CD8-positive, alpha-beta T cell (primary cell): ENCODE measurements at places on chromosomes 16 and 17.
A peak's percentile ranks its signal among the peaks of the same experiment; 100 is the strongest.

DNA sequence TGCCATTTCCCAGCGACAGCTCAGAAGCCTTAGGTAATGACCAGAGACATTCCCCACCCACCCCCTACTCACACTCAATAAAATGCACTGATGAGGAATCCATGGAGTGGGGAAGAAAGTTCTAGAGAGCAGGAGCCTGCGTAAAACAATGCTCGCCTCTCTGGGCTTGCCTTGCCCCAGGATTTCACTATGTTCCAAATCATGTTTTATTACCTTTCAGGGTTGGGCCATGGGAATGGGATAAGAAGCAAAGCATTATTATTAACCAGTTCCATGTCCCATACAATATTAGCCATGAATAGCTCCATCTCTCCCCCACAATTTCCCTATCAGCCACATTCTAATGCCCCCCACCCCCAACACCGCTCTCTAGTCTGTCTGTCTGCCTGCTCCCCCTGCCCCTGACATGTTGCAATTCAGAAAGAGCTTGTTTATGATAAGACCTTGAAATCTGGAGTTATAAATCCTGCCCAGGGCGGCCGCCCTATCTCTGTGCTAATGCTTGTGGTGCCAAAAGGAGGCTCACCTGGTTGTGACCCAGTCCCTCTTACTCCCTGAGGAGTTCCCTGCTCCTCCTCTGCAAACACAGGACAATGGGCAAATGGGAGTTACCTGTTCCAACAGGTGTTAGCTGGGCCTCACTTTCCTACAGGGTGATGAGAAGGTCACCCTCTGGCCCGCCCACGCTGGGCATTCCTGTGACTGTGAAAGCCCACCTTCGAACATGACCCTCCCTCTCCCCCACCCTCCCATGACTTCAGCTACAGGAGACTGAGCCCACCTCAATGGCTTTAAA is 28.0 kb upstream of the DDX52 start:
- DNase-seq = no peak

GRCh38 chr17:381941-382643 is 29.5 kb upstream of the RPH3AL start:
- DNase-seq = no peak

GRCh38 chr17:63480826-63481487 is 4.1 kb downstream of the ACE start:
- no peak for DNase-seq

DNA sequence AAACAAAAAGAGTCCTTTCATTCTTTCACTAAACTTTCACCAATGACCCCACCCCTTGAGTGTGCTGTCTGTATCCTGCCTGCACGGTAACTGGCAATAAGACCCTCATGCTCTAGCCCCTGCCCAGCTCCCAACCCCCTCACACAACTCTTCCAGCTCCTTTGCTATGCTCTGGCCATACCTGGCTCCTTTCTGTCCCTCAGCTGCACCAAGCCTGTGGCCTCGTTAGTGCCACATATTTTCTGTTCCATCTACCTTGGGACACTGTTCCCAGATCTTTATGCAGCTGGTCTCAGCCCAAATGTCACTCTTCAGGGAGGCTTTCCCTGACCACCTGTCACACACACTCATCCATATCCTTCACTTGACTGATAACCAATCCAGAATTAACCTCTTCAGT is 47.3 kb downstream of the C16orf82 start:
- DNase-seq = no peak

DNA sequence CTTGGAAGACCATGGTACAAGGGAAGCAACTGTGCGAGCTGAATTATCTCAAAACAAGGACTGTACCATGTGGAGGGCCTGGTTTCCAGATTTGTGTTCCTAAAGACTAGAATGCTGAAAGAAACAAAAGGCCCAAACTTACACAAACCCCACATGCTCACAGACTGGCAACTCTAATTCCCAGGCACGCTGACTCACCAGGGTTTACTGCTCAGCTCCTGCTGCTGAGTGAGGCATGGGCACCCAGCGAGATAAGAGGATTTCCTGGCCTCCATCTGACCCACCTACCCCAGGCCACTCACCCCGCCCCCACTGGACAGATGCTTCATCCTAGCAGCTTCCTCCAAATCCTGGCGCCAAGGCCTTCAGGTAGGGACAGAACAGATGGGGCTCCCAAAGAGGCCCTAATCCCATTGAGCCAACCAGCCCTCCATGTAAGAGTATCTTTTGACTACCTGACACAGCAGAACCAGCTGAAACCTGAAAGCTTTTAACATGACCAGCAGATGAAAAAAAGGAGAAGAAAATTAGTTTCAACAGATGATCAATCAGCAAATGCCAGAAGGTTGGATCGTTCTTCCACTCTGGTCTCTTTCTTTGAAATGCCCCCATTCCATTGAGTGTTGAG is 33.9 kb downstream of the DCUN1D3 start:
- DNase-seq = no peak

GRCh38 chr16:85626191-85626981 is 13.3 kb downstream of the GSE1 start:
- no peak for DNase-seq

DNA sequence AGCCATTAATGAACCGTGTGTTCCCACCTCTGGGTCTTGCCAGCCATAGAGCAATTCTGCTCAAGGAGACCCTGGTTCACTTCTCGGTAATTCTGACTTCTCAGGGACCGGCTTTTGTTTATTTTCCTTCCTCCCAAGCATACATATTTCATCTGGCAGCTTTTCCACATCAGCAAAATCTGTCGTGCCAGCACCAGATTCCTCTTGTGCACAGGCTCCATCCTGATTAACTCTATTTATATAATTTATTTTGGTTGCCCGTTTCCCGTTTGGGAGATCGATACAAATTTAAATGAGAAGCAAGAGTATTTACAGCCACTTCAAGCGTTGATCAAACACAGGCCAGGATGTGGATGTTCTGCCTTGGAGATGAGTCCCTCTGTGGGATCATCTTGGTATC is 161.9 kb upstream of the XYLT1 start:
- DNase-seq = no peak

- no peak for DNase-seq
These were observed 74.1 kb downstream of the NT5M start for GRCh38 chr17:17377071-17377967.

DNA sequence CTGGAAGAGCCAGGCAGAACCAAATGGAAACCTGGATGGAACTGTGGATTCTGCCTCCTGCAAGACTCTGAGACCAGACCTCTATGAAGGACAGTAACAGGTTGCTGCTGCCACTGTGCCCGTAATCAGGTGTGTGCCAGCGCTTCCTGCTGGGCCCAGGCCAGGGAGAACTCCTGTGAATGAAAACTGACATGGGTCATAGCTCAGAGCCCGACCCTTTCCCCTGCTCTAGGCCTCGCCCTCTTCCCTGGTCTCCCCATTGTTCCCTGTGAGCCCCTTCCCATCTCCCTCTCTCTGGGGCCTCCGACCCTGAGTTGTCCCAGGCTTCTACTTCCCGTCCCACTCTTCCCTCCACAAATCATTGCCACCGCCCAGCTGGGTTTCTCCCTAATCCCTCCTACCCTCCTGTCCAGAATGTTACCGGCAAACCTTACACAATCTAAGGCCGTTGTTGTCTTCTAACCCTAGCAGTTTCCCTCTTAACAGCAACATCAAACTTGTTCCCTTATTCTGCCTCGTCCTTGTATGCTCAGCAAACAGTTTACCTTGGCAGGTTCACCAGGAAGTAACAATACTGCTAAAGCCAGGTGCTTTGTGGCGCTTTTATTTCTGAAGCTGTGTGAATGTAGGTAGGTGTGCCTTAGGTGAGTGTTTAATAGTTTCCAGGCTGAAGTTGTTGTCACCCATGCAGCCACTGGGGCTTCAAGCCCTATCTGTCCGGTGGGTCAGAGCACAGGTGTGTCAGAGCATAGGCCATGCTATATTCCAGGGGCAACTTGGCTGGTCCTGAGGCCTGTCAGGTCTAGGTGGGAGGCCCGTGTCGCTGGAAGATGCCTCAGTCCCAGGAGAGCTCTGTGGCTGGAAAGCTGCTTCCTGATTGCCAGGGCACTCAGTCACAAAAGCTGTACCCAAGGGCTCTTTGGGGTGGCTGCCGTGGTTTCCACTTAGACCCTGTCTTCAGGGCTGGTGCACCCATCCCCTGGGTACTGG is 32.0 kb downstream of the SMPD3 start:
- DNase-seq = no peak

- no peak for DNase-seq
These were observed 28.2 kb upstream of the TMEM220 start for GRCh38 chr17:10758062-10758461.

GRCh38 chr16:84058211-84058610 is 15.6 kb upstream of the SLC38A8 start:
- DNase-seq = no peak

- no peak for DNase-seq
These were observed 4.0 kb upstream of the CDH11 start for GRCh38 chr16:65125871-65126270.

DNA sequence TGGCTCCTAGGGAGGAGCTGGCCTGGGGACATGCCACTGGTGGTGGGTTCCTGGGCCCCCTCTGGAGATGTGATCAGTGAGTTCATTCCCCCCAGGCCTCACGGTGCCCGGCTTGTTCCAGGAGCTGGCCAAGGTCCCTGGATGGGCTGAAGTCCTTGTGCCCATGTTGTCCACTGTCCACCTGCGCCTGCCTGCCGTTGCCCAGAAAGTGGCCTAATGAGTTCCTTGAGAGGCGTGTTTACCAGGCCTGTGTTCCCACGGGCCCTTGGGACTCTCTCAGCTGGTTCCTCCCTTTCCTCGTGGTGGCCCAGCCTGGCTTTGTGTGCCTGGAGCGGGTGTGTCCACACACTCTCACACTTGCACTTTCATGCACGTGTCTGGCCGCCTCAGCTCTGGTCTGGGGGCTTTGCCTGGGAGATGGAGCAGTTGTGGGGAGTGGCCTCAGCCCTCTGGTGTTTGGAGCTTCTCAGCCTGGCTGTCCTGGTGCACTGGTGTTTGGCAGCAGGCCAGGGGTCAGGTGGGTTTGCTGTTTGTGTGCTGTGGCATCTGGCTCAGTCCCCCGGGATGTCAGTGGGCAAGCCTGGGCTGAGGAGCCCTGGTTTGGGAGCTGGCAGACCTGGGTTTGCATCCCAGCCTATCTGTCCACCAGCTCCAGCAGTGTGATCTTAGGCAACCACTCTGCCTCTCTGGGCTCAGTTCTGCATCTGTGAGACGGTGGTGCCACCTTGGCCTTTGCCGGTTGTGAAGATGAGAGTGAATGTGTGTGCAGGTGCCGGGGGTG is 18.0 kb downstream of the ADCY7 start:
- no peak for DNase-seq

DNA sequence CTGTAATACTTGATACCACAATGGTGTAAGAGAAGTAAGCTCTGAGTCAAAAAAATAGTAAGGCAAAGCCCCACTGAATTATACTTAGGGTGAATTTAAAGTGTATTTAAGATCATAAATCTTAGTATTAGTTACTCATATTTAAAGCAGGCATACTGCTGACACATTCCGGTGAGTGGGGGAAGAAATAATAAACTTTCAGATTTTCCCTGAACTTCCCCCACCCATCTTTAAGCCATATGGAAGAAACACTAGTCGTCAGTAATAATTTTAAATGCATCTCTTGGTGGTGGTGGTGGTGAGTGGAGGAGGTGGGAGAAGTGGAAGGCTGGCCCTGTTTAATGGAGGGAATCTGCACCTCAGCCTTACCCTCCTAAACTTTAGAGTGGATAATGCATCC is 20.5 kb downstream of the MPHOSPH6 start:
- no peak for DNase-seq

DNA sequence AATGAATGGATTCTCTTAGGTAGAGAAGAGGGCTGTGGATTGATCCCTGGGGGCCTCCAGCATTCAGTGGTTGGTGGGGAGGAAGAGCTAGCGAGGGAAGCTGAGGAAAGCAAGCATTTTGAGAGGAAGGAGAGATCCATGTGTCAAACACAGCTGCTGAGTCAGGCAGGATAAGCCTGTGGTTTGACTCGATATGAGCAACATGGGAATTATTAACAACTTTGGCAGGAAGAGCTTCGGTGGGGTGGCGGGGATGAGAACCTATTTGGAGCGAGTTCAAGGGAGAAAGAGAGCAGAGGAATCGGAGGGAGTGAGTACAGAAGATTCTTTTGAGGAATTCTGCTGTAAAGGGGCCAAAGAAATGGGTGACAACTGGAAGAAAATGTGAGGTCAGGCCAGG is 59.5 kb upstream of the CDC42EP4 start:
- no peak for DNase-seq

- DNase-seq = no peak
These were observed 90.8 kb downstream of the TBC1D16 start for GRCh38 chr17:79944821-79945391.

GRCh38 chr16:78297066-78297666 is 197.7 kb downstream of the WWOX start:
- DNase-seq = no peak

- no peak for DNase-seq
These were observed 2.9 kb downstream of the KRT28 start for GRCh38 chr17:40796846-40797245.

GRCh38 chr16:81522108-81522701 is 77.6 kb downstream of the CMIP start:
- DNase-seq = peak; percentile 89

DNA sequence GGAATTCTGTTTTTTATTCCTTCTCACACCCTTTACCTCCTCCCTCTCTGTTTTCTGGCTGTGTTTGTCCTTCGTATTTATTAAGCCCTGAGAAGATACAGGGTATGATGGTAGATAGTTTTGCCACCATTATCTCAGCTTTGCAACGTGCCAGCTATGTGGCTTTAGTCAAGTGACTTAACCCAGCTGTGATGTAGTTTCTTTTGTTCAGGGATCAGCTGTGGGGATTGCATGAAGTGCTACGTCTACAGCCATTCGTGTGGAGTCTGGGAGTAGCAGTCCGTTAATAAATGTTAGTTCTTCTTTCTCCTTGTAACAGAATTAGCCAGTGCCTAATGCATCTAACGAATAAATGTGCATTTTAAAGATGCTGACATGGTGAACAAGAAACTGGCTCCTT is 128.4 kb downstream of the HAPSTR1 start:
- DNase-seq = no peak

DNA sequence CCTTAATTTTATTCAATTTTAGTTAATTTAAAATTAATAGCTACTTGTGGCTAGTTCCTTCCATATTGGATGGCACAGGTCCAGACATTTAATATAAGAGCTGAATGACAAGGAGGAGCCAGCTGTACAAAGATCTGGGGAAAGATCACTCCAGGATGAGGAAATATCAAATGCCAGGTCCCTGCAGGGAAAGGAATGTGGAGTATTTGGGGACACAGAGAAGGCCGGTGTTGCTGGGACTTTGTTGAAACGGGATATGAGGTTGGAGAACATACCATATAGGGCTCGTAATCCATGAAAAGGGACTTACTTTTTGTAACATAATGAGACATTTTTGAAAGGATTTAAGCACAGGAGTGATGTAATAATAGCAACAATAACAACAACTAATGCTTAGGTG is 426.8 kb downstream of the HS3ST4 start:
- DNase-seq = no peak

- no peak for DNase-seq
These were observed 36.1 kb downstream of the MIS12 start for GRCh38 chr17:5522476-5522875.
